ENCODE measurements at places on chromosomes 5 and 9.

DNA sequence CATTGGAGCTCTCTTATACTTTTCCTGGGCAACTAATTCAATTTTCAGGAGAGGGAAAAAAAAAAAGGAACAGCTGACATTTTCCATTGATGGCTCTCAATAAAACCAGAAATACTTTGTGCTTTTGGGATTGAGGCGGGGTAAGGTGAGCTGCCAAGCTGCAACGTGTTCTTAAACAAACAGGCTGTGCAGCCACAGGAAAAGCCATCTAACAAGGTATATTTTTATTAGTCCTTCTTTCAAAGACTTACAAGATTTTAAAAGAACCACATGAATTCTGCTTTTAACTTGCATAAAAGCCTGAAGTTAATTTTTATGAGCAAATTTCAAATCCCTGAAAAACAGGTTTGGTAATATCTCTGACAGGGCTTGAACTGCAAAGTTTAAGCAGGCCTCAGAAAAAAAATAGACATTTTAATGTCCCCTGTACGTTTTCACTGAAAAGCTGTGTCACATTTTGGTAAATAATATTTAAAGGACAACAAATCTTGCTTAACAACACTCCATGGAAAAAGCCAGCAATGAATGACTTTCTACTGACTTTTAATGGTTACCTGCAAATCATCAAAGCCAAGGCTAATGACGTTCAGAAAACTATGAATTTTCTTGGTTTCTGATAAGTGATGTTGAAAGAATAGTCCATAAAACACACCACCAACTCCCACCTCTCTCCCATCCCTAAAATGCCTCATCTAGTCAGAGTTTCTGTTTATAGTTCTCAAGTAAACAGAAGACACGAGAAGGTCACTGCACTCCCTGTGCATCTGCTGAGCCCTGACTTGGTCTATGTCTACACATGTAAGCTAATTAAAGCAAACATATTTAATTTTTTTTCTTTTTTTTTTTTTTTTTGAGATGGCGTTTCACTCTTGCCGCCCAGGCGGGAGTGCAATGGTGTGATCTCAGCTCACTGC lies 433.6 kb downstream of the PIK3R1 start:
- DNase-seq = no peak

DNA sequence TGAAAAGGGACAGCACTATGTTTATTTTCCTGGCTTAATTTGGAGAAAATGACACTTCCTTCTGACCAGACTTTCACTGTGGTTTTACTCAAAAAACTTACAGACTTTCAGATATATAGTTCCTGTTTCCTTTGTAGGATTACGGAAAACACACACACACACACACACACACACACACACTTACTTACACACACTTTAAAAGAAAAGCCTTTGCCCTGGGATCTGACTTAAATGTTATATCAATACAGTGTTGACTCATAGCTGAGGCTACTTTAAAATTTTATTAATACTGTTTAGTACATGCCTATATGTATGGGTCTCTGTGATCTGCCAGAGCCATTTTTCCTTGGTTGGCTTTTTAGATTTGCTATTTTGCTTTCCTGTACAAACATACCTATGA lies 758.3 kb downstream of the DNAH5 start:
- no peak for DNase-seq

DNA sequence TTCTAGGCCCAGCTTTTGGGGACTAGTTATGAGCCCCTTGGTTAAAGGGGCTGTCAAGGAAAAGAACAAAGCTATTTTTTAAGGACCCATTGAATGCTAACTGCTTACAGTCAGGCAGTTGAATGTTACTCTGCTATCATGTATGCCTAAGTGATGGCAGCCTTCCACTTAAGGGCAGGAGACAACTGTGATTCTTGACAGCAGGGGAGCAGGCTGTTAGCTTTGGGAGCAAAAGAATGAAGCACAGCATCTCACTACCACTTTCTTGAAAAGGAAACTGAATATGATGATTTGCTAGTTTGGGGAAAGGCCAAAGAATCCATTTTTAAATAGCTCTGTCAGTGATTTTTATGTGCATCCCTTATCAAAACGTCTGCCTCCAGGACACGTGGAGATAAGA lies 221.6 kb downstream of the SH3GL2 start:
- no peak for DNase-seq

DNA sequence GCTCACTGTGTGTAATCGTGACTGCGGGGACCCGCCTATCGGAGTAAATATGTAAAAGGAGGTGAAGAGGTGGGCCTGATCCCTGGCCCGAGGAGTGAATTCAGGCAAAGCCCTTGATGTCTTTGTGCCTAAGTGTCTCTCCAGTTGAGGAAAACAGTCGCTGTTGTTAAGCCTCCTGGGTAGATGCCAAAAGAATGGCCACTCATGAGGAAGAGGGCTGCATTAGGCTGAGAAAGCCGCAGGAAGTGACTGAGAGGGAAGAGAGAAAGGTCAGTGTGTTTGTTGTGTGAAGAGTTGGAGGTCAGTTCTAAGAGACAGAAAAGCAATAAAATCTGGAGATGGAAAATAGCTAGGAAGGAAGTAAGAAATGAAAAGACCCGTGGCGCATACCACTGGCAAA lies 35.8 kb upstream of the PIP5K1B start:
- no peak for DNase-seq

DNA sequence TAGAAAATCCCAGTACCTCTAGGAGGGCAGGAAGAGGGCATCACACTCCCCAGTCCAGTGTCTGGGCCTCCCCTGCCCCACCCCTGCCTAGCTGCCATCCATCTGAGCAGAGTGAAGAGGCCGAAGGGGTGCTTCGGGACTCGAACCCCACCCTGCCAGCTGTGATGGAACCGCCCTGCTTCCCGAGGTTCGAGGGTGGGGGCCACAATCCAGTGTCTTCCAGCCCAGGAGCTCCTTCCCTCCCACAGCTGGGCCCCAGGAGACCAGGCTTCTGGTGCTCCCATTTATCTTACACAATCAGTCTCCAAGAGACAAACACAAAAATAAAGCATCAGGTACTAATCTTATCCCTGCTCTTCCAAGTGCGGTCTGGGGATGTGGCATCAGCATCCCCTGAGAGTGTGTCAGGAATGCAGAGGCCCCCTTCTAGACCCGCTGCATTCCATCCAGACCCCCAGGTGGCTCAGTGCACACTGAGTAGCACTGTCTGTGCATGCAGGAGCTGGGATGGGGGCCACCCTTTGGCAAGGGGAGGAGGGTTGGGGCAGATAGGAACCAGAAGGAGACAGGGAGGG lies 122.8 kb upstream of the TBC1D2 start:
- DNase-seq = no peak

- DNase-seq = no peak
Measured at GRCh38 chr5:157971571-157972216, 112.7 kb upstream of the CLINT1 start.

GRCh38 chr5:68730220-68730978 lies 363.4 kb upstream of the SLC30A5 start:
- no peak for DNase-seq

DNA sequence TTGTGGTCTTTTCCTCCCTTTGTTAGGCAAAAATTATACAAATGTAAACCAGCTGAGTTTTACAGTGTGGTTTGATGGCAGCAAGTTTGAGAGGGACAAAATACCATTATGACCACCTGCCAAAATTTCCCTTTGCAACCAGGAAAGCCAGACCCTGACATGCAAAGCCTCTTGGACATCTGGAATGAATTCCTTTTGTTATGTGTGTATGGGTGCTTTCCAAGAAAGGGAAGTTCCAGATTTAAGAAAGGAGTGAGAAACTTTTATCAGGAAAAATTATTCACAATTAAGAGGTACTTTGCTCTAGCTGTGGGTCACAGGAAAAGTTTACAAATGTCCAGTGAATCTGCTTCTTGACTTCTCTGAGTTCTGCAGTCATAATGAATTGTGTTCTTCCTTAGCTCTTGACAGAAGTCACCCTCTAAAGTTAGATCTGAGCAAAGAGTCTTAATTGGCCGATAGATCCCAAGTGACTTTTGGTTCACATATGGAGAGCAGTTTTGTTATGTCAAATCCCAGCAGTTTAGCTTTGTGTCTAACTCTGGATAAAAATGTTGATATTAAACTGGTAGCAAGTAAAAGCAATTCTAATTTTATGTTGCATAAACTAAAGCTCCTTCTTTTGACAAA lies 295.9 kb upstream of the ZNF608 start:
- no peak for DNase-seq

DNA sequence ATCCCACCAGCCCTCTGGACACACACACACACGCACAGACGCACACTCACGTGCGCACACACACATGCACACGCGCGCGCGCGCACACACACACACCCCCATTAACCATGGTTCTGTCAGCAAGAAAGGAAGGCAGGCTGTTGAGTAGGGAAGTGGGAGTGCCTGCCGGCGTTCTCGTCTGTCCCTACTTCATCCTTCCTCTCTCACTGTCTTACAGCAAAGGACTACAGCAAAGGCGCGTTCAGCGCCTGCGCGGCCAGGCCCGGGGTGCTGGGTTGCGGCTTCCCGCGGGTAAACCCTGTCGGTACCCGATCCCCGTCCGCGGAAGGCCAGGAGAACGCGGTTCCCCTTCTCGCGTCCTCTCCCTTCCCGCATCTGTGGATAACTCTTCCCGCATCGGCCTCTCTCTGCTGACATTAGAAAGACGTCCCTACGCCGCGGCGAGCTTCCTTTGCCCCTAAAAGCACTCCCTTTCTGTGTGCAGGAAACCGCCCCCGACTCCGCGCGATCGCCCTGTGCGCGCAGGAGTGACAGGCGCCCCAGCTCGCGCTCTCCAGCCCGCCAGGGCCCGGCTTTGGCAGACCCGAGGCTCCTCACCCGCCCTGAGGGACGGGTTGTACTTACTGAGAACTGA lies 219.2 kb downstream of the AGTPBP1 start:
- peak; percentile 16 for DNase-seq

GRCh38 chr9:136438548-136439480 lies 831 bp downstream of the INPP5E start:
- DNase-seq = peak; percentile 31

- DNase-seq = no peak
Measured at GRCh38 chr9:133491656-133491925, 12.7 kb upstream of the SLC2A6 start.

DNA sequence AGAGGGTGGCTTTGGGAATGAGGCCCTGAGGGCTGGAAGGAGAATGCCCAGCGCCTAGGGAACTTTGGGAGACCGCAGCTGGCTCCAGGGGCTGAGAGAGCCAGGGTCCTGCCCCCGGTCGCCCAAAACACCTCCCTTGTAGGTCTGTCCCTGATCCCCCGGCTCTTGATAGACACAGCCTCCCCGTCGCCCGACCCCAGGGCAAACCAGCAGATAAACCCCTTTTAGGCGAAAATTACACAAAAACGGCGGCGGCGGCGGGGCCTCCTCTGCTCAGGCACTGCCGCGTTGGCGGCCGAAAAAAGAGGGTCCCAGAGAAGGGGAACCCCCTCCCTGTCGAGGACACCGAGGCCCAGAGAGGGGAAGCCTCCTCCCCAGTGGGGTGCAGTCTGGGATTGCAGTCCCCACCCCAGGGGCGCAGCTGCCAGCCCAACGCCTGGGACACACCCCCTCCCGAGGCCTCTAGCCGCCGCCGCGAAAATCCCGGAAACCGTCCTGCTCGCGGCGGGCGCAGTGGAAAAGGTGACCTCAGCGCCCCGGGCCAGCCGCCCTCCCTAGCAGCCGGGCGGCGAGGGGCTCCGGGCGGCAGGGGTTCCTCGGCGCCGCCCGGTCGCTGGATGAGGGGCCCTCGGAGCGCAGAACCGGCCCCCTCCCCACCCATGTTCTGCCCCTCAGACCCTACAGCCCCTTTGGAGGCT lies 3.1 kb upstream of the BARX1 start:
- no peak for DNase-seq

DNA sequence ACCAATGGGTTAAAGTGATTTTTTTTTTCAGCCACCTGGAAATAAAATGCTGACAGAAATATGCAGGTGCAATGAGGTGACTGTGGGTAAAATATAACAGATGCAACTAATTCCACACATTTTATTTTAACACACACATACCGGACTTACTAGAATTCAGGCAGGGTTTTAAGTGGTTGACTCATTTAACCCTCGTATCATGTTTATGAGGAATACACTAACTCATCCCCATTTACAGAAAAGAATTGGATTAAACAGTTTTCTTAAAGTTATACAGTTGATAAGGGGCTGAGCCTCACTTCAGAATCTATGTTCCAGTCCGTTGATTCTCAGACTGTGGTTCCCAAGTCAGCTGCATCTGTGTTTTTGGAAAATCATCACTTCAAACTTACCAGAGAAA lies 207.5 kb downstream of the CHSY3 start:
- DNase-seq = no peak

GRCh38 chr5:59207401-59207800 lies 624.5 kb downstream of the RAB3C start:
- DNase-seq = no peak

DNA sequence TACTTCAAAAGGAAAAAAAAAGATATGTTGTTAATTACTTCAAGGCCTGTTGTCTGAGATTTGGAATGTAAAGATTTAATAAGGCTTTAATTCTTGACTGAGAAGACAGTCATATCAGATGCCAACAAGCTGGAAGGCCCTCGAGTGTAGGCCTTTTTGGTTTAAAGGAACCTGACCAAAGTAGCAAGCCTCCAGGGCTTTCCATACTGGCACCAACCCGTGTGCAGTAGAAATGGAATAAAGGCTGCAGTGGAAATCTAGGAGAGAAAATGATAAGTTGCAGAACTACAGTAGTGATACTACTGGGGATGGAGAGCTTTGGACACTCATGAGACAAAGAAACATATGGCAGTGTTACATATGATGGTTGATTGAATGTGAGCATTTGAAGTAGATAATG lies 358.0 kb downstream of the TAF11L14 start:
- DNase-seq = no peak

DNA sequence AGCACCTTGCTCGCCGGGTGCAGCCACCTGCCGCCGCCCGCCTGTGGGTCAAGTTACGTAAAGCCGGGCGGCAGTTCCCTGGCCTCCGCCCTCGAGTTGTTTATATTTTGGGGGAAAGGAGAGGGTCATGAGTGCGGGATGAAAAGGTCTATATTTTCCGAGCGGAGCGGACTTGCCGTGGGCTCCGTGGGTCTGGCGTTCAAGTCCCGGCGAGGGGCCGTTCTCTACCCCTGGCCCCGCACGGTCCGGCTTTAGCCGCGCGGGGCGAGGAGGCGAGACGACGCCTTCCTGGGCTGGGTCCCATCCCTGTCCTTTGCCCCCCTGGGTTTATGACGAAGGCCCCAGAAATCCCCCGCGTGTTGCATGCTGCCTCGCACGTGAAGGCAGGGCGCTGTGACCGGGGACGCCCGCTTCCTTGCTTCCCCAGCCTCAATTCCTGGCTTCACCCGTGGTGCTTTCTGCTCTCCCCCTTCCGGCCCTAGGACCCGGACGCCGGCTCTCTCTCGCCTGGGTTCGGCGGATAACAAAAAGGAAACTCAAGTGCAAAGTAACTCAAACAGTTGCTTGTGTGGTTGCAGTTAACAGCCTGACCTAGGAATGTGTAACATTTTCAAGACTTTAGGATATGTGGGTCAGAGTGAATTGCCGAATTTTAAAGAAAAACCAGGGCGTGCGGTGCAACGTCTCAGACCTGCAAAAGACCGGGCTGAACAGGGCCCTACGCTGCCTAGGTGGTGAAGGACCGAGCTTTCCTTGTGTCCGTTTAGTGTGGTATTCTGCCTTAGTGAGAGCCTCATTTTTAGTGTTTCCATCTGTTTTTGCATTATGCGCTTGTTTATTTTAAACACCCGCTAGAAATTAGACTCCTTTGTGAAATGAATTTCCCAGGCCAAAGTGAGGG lies 810 bp downstream of the VPS13A start:
- peak; percentile 66 for DNase-seq

All from CD8-positive, alpha-beta T cell (primary cell).